ENCODE measurements at places on chromosomes 11 and 22.
A peak's percentile ranks its signal among the peaks of the same experiment; 100 is the strongest.

- DNase-seq, result no peak
These were observed 10.4 kb downstream of the RCOR2 start for GRCh38 chr11:63906585-63906984.

DNA sequence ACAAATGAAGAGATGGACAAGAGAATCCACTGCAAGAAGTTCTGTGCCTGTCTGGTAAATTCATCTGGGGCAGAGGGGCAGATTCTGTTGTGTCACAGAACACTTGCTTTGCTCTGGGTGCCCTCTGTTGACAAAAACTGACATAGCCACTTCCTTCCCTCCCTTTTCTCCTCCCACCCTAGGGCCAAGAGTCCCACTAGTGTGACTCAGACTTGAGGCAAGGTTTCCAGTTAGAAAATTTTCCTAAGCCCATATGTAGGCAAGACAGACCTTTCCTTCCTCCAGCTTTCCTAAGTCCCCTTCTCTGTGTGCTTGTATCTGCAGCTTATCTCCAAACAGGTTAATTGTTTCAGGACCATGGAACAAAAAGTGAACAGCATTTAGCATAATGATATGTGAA, 106.8 kb downstream of the RBFOX2 start:
- DNase-seq, result peak; percentile 90

GRCh38 chr11:69558519-69558941, 77.1 kb downstream of the LINC01488 start:
- no peak for DNase-seq

DNA sequence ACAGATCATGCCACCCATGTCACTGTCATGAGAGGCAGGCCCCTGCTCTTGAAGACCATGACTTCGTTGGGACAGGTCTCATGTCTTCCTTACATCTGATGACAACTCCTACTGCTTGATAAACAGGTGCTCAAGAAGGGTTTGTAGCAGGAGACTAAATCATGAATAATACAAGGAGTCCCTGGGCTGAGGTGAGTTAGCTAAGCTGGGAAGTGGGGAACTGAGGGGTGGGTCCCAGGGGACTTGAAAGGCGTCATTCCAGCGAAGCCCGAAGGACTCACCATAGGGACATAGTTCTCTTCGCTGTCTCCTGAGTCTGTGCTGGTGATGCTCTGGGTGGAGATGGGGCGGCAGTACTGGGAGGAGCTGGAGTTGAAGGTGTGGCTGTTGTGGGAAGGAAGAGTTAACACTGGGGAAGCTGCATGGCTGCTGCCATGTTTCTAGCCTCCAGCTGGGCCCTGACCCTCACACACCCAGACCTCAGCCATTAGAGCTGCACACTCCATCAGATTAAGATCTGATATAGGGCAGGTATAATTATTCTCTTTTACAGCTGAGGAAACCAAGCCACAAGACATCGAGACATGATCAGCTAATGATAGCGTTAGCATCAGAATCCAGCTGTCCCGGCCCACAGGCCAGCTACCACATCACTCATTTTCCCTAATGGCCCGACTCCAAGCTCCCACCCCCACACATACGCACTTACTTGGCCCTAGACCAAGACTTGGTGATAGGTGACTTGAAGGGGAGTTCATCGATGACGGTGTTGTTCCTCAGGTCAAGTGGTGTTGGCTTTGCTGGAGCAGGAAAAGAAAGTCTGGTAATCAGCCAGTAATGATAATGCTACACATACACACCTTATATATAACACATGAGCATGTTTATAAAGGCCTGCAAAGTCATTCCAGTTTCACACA, 32.9 kb downstream of the USP35 start:
- no peak for DNase-seq

- DNase-seq, result no peak
These were observed 13.8 kb upstream of the AMOTL1 start for GRCh38 chr11:94754335-94754734.

DNA sequence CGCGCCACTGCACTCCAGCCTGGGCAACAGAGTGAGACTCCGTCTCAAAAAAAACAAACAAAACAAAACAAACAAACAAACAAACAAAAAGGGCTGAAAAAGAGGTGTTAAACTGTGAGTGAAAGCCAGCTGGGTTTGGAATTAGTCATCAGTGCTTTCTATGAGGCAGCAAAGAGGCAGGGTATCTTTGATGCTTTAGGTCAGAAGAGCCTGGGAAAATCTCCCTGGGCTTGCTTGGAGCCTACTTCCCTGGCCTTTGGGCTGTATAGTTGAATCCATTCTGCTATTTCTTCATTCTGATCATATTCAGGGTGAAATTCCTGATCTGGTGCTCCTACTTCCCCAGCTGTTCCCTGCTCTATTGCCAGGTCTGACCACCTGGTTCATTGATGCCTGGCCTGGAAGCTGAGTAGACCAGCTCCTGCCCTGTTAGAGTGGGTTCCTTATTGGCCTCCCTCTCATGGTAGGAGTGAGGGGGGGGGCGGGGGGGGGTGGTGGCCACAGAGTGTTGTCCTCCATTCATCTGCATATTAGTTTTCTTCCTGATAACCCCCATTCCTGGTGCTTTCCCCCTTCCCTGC, 65.6 kb downstream of the INSC start:
- DNase-seq, result no peak

- no peak for DNase-seq
These were observed 1.4 kb upstream of the KREMEN1 start for GRCh38 chr22:29071261-29072045.

- no peak for DNase-seq
These were observed 28.7 kb upstream of the CBX6 start for GRCh38 chr22:38900677-38901076.

- peak; percentile 14 for DNase-seq
These were observed 419 bp downstream of the ANKRD49 start for GRCh38 chr11:94494126-94494680.

DNA sequence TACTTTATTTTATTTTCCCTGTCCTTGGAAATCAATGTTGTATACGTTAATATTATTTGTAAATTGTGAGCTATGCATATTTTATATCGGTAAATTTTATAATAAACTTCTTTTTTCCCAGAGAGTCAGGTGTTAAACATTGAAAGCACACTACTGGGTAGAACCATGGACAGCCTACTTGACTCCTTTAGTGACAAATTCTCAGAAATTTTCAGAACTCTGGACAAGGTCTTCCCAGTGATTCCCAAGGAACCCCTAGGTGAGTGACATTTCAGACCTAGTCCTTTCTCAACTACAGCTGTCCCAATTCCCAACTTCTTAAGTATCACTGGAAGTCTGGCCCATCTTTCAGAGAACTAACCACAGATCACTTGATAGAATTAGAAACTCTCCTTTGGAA, 107.2 kb downstream of the RCN1 start:
- DNase-seq, result peak; percentile 29

Data from amniotic epithelial cell (primary cell).